RKO (cell line): ENCODE measurements at places on chromosomes 1 and 21.

DNA sequence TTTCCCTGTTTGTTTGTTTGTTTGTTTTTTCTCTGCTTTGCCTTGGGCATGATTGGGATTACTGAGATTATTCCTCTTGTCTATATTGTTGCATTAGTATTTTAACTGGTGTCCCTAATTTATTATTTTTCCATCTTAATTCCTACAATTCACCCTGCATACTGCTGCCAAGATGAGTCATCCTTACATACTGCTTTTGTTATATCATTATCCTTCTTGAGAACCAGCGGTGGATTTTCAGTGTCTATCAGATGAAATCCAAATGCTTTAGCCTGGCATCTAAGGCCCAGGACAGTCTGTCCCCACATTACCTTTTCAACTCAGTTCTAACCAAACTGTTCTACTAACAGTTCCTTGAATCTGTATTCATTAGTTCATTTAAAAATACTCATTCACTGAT lies 101.7 kb downstream of the OLFML2B start:
- no peak for DNase-seq

- DNase-seq = peak; percentile 11
Observed at GRCh38 chr1:221868593-221869303, 126.9 kb upstream of the DUSP10 start.

DNA sequence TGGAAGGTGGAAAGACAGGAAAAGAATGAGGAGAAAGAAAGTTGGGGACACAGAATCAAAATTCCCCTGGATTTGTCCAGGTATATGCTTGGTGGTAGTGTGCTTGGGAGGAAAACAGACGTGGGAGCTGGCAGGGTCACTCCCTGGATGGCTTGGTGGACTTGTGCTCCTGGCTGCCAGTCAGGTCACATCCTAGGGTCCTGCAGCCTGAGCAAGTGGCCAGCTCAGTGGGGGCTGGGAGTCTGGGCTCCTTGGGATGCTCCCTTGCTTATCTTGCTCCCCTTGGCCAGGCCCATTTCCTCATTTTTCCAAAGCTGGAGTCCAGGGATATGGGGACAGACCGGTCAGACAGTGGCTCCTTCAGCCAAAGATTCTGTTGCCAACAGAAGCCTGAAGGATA lies 144.0 kb downstream of the CNIH3 start:
- no peak for DNase-seq

DNA sequence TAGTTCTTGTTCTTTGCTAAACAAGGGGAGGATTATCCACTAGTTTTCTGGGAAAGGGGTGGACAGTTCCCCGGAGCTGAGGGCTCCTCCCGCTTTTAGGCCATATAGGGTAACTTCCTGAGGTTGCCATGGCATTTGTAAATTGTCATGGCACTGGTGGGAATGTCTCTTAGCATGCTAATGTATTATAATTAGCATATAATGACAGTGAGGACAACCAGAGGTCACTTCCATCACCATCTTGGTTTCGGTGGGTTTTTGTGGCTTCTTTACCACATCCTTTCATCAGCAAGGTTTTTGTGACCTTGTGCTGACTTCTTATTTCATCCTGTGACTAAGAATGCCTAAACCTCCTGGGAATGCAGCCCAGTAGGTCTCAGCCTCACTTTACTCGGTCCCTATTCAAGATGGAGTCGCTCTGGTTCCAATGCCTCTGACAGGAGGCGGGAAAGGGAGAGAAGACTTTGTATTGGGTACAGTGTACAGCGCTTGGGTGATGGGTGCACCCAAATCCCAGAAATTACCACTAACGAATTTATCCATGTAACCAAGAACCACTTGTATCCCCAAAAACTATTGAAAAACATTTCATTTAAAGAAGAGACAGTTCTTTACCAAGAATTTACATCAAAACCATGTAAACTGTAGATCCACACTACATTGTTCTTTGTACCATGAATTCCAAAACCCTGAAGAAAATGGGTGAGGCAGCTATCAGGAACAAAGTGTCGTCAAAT lies 8.7 kb upstream of the SLC2A5 start:
- DNase-seq = peak; percentile 51

- no peak for DNase-seq
Observed at GRCh38 chr1:64839261-64839660, 94.4 kb downstream of the RAVER2 start.

DNA sequence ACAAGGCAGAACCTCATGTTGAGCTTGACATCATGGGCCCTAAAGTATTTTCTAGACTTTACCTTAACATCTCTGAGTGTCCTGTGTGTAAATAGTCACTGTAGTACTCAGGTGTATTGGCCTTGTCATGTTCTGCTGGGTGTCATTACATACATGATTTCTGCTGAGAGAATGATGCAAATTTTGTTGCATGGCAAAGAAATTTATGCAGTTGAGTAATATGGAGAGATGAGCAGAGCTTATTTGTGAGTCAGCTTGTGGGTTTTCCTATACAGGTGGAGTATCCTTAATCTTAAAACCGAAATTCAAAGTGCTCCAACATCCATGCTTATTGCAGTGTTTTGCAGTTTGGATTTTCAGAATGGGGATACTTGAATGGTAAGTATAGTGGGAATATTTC lies 36.6 kb downstream of the RGL1 start:
- DNase-seq = no peak

DNA sequence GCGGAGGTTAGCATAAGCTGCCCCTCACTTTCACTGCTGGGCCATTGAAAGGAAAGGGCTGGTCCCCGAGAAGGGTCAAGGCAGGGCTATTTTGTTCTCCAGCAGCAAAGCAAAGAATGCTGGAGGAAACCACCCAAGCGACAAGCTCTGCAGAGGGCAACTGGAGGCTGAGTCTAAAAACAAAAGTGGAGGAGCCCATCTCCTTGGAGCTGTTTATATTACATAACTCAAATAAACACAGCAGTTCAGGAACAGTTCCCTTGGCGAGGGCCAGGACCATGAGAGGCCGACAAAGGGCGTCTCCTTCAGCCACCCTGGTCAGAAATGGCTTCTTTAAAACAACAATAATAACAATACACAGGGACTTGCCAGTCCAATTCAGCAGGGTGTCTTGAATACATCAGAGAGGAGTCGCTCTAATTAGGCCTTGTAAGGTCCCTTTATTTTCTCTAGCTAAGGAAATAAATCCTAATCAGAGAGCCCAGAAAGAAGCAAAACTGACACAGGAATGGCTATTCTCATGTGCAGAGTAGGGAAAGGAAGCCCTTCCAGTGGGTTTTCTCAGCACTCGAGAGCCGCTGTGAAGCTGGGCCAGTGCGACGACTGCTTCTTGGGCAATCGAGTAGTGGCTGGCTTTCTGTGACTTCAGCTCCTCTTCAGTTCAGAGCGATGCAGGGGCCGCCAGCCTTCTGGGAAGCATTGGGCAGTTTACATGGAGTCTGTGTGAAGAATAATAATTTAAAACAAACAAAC lies 57.0 kb upstream of the TARBP1 start:
- DNase-seq = no peak

DNA sequence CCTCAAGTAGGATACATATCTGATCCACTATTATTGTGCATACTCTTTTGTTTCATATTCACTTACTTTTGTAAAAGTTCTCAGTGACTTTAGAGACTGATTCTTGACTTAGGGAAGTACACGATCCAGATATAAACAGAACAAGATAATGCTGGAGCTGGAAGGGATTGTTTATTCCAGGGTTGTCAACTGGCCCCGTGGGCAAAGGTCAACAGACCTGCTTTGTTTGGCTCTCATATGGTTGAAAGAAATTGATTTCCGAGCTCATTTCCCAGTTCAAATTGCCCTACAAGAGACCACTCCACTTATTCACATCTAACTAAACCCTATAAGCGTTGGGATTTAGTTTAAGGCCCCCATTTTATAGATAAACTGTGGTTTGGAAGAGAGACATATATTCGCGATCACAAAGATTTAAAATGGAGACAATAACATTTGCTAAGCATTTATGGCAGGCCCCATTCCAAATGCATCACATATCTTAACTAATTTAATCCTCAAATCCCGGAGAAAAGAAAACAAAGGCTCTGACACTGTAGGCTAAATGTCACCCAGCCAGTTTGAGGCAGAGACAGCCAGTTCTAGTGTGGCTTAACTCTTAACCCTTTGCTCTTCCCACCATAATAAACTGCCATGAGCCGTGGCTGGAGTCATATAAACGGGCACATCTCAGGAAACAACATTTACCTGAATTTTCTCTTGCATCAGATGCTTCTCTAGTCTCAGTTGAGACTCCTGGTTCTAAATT lies 20.6 kb downstream of the REG4 start:
- DNase-seq = no peak

DNA sequence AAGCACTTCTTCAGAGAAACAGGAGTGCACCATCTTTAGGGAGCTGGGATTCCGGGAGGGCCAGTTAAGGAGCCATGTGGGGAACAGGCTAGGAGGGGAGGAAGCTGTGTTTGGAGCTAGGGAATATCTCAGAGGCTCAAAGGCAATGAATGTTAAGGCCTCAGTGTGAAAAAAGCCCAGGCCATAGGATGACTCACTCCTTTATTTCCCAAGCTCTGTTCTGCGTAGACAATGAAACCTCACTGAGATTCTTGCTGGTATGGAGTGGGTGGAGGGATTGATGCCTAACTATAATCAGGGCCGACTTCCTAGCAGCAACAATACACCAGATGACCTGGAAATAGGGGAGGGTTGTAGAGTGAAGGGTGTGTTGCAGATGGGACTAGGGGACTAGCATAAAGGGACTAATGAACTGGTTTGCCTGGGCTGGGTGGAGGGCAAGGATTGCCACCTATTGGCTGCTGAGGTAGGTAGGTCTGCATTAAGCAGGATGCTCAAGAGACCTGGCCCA lies 2.1 kb downstream of the GNAT2 start:
- DNase-seq = peak; percentile 57

DNA sequence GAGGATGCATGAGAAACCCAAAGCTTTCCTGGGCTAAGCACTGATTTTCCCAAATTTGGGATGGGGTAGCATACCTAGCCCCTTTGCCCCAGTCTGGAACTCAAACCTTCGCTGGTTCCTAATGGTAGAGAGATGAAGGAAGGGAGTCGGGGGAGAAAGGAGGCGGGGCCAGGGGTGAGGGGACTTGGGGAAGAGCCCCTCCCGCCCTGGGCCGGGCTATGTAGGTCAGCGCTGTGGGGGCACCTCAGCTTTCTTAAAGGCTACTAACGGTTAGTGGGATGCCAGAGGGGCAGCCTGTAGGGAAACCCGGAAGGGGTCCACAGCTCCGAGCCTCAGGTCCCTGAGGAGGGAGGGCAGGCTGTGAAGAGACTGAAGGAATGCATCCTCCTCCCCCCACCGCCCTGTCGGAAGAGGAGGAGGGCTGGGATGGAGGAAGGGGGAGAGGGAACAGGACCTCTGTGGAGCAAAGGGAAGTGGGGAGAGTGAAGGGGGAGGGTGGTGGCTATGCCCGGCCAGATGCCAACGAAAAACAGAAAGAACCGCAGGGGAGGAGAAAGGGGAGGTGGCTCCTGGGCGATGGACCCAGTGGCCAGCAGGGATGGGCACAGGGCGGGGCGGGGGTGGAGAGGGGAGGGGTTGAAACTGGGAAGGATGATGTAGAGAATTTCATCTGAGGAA lies 1.3 kb downstream of the CADM3 start:
- no peak for DNase-seq

- no peak for DNase-seq
Observed at GRCh38 chr1:119791377-119791776, 19.9 kb downstream of the REG4 start.

GRCh38 chr1:62682531-62682930 lies 5.7 kb downstream of the DOCK7 start:
- DNase-seq = no peak

- DNase-seq = no peak
Observed at GRCh38 chr21:33396951-33397350, 6.3 kb upstream of the IFNGR2 start.

DNA sequence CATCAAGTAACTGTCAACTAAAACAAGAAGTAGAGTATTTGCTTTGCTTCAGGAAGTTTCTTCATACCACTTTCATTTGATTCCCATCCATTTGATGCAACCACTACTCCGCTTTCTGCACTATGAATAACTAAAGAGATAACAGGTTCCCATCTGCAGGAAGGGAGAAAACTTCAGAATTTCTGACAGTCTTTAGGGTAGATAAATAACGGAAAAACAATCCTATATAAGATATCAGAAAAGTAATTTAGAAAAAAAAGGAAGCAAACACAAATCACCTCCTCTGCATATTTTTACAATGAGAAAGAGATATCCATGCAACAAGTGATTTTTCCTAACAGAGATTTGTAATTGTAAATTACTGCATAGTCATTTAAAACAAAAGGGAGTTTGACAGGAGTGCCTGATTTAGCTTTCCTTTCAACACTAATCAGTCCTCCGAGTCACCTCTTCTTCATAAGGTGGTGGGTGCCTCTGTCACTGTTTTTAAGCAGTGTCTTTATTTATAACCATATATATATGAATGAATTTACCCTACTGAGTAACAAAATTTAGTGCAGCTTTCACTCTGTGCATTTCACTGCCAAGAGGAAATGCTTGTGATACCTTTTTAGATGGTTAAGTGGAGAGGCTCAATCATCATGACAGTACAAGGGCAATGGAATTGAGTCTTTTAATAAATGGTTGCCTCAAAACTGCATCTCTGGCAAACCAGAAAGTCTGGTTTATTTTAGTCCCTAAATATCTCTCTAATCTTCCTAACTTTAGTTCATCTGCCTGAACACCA lies 1920.4 kb downstream of the MRPL39 start:
- DNase-seq = no peak

GRCh38 chr1:87508247-87508787 lies 179.6 kb downstream of the LMO4 start:
- no peak for DNase-seq

DNA sequence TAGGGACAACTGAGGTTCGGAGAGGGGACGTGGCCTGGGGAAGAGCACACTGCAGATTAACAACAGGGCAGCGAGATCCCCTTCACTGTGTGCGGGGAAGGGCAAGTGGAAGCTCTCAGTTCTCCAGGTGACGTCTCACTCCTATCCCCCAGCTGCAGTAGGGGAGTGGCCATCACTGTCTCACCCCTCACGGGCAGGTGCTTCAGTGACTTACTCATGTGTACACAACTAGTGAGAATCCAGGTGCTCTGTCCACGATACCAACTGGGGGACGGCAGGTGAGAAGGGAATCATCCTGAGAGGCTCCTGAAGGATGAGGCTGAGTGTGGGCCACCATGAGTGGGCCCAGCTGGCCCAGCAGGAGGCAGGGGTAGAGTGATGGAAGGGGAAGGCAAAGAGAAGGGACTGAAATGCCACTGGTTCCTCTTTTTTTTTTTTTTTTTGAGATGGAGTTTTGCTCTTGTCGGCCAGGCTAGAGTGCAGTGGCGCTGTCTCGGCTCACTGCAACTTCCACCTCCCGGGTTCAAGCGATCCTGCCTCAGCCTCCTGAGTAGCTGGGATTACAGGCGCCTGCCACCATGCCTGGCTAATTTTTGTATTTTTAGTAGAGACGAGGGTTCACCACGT lies 25.9 kb downstream of the RHBG start:
- DNase-seq = no peak

DNA sequence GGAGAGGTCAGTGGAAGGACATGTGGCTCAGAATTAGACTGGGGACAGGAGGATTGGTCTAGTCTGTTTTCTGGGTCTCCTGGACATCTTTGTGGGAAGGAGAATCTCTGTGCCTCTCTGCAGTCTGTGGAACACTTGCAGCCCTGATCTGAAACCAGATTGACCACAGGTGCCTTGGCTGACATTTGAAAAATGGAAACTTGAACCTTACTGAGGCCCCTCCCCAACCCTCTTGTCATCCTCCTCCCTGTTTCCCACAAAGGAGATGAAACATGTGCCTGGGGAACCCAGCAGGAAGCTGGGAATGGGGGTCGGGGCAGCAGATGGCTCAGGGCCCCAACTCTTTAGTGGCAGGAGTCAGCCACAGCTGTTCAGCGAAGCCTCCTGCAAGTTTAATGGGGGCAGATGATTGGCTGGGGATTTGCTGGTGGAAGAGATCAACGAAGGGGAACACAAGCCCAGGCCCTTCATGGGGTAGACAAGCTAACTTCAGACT lies 18.1 kb downstream of the VASH2 start:
- DNase-seq = no peak

GRCh38 chr1:203673550-203674411 lies 47.1 kb downstream of the ATP2B4 start:
- peak; percentile 96 for DNase-seq
